ENCODE measurements at places on chromosomes 3 and 15.
A peak's percentile ranks its signal among the peaks of the same experiment; 100 is the strongest.

GRCh38 chr3:130263708-130264107 lies 81.8 kb upstream of the COL6A5 start:
- no peak for DNase-seq

DNA sequence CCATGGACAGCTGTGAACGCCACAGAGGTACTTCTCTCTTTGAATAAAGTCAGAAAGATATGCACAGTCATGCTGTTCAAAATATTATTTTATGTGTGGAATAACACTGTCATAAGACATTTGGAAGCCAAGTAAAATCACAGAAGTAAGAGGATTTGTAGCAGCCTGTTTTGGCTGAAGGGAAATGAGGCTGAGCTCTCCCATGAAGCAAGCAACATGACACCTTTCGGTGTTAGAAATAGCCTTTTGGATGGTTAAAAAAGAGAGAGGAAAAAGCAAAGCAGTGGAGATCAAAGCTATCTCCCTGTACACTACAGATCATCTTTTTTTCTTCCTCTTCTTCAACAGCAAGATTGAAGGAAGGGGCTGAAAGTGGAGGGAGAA lies 755.3 kb downstream of the ROBO1 start:
- no peak for DNase-seq

DNA sequence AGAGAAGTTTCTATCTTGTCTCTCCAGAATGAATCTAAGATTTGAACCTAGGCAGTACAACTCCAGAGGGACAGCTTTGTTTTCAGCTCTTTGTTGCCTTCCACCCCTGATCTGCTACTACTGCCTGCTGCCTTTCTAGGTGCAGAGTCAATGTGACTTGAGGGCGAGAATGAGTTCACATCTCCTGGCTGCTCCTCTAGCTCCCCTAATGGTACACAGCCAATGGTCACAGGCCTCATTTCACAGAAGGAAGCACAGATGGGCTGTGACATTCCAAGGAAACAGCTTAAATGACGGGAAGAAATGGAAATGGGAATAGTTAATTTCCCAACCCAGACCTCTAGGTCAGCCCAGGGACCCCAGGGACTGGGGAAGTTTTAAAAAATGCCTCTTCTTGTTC lies 32.4 kb downstream of the FAM43A start:
- DNase-seq = no peak

- DNase-seq = peak; percentile 33
These were observed 137.4 kb upstream of the UMPS start for GRCh38 chr3:124592658-124593441.

- DNase-seq = peak; percentile 47
These were observed 45.7 kb downstream of the CD86 start for GRCh38 chr3:122100591-122101463.

GRCh38 chr3:195883160-195883559 lies 25.2 kb downstream of the TNK2 start:
- DNase-seq = no peak

DNA sequence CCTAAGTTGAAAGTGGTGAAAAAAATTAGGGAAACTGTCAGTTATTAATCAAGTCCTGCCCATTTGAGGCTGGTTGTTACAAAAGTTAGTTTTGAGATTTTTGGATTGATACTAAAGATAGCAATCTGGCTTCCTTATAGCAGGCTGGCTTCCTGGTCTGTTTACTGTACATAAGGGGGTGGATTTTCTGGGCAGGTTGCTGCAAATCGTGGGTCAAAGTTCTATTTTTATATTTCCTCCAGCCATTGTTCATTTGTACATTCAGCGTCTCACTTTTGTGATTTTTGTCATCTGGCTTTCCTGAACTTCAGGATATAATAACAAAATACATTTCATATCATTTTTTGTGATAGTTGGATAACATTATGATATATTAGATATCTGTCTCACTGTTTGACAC lies 49.5 kb downstream of the CLDN1 start:
- DNase-seq = no peak

DNA sequence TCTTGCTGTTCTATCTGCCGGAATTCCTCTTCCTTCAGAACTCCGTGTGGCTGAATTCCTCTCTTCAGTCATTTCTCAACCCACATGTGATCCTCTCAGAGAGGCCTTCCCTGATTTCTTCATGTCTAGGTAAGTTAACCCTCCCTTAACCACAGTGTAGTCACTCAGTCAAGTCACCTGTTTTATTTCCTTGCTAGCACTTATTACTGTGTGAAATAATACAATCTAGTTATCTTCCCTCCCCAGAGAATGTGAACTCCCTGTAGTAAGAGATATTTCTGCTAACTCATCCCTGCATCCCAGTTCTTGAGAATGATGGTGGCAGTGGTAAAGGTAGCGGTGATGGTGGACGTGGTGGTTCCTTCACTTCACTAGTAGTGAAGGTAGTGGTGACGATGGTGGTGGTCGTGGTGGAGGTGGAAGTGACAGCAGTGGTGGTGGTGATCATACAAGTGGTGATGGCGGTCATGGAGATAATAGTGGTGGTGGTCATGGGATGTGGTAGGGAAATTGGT lies 33.3 kb downstream of the COL6A5 start:
- DNase-seq = no peak

GRCh38 chr3:134473868-134474546 lies 11.8 kb downstream of the ANAPC13 start:
- peak; percentile 81 for DNase-seq

GRCh38 chr3:113741620-113742019 lies 4.4 kb downstream of the NAA50 start:
- no peak for DNase-seq

- no peak for DNase-seq
These were observed 27.8 kb upstream of the PIK3CB start for GRCh38 chr3:138862531-138862923.

Measured in activated T-cell treated with anti-CD3 and anti-CD28 coated beads, Interleukin-2, amount 50 U/mL, for 48 hours (primary cell).